ENCODE measurements at places on chromosomes 5 and 9.

- DNase-seq = no peak
Measured at GRCh38 chr5:43338862-43339261, 25.6 kb upstream of the HMGCS1 start.

- DNase-seq = no peak
Measured at GRCh38 chr9:22452415-22453010, 5.9 kb downstream of the DMRTA1 start.

- no peak for DNase-seq
Measured at GRCh38 chr5:36529142-36529541, 77.3 kb upstream of the SLC1A3 start.

GRCh38 chr9:125911861-125912644, 164.9 kb downstream of the PBX3 start:
- DNase-seq = no peak

- DNase-seq = no peak
Measured at GRCh38 chr5:76305269-76305668, 97.8 kb upstream of the IQGAP2 start.

- DNase-seq = no peak
Measured at GRCh38 chr5:74107899-74108298, 481.9 kb downstream of the ARHGEF28 start.

GRCh38 chr5:177545487-177546257, 8.7 kb downstream of the FAM193B start:
- no peak for DNase-seq

- DNase-seq = no peak
Measured at GRCh38 chr5:38500573-38501260, 55.7 kb downstream of the LIFR start.

- DNase-seq = no peak
Measured at GRCh38 chr5:4576908-4577307, 563.2 kb upstream of the ADAMTS16 start.
